Naive thymus-derived CD8-positive, alpha-beta T cell (primary cell): ENCODE measurements at places on chromosomes 3 and 15. TPM values are rescaled to one million over a fixed set of nuclear protein-coding genes. Genes with fewer than 3 reads are reported as not detected.

The IRAK2 gene
- total RNA-seq, result 4.3 TPM

- no peak for DNase-seq
These were observed 126.7 kb upstream of the GMNC start for GRCh38 chr3:190989218-190989617.

The FBN1 gene
- total RNA-seq, result 0.08 TPM

The GOLGA8R gene
- 6.9 TPM for total RNA-seq

DNA sequence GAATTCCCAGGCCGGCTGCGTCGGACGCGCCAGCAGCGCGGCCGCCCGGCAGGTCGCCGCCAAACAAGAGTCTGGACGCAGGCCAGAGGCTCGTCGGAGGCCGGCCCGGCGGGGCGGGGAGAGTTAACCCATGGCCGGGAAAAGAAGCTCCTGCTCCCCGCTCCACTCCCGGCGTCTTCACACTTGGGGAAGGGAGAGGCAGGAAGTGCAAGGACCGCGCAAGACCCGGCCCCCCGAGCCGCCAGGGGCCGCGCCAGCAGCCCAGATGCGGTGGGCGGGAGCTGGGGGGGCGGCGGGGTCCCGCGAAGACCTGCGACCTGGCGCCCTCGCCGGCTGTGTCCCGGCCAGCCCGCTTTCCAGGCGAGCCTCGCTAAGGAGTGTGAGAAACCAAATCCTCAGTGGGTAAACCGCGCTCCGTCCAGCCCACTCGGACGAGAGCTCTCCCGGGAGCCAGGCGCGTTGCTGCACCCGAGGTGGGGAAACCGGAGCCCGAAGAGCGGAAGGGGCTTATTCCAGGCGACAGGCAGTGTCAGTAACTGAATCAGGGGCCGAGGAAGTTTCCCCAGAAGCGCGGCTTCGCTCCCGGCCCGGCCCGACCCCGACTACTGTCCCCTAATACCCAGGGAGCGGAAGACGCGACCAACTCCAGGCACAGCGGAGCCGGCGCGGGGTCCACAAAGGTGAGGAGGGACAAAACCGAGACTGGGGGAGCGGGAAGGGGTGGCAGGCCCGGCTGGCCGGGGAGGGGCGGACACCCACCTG lies 721 bp downstream of the ADAMTS7 start:
- DNase-seq, result no peak

DNA sequence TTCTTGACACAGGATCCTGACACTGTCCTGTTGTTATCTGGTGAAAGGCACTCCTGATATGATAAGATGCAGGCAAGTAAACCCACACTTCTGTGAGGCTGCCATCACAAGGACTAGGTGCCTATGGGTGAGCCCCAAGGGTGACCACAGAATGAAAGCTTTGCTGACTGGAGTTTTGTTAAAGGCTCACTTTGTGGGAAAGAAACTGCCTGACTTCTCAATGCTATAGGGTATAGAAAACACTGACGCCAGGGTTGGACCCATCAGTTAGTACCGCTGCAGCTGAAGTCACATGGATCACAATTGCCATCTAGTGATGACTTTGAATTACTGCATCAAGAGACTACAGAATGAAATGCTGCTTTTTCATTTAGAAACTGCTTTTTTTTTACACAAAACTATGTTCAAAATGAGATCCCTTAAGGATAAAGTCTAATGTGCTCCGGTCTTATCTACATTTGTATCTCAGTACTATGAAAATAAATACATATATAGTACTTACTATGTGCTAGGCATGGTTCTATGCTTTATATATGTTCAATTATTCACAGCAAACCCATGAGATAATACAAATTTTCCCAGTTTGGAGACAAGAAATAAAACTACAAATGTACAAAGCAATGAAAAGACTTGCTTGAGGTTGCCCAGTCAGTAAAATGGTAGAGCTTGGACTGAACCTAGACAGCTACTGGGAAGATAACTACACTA lies 64.2 kb upstream of the CMSS1 start:
- no peak for DNase-seq

GRCh38 chr3:76063811-76064210 lies 278.5 kb upstream of the ZNF717 start:
- DNase-seq, result no peak

GRCh38 chr3:169662132-169662842 lies 1.2 kb downstream of the MECOM start:
- DNase-seq, result peak; percentile 19

- no peak for DNase-seq
These were observed 66.4 kb upstream of the CCNL1 start for GRCh38 chr3:157226173-157226847.

- no peak for DNase-seq
These were observed 47.5 kb downstream of the MINAR1 start for GRCh38 chr15:79479616-79480015.

DNA sequence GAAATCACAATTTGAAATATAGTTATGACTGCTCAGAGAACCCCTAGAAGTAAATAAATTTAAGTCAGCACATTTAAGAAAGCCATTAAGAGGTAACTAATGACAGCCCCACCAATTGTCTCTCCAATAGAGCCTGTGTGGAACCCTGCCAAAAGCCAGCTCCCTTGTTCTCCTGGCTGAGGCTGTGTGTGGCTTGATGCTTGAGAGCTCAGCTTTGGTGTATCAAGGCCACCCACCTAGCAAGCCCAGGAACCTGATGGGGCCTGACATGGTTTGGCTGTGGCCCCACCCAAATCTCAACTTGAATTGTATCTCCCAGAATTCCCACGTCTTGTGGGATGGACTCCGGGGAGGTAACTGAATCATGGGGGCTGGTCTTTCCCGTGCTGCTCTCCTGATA lies 106.9 kb downstream of the LRRN1 start:
- DNase-seq, result no peak

DNA sequence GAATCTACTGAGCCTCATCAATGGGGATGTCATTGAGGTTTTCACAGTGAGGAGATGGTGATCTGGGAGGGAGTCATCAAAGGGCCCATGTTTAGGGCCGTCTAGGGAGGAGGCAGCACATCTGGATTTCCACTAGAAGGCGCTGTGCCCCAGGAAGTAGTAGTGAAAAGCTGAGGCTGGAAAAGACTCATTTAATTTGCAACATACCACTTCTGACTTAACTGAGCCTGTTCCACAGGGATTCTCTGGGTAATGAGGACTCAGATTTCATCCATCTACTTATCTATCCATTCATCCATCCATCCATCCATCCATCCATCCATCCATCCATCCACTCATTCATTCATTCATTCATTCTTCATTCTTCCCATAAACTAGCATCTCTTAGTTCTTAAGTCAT lies 17.4 kb upstream of the SHF start:
- DNase-seq, result peak; percentile 47

The PTH1R gene
- total RNA-seq, result not detected

GRCh38 chr3:133208184-133208583 lies 170.0 kb downstream of the TMEM108 start:
- no peak for DNase-seq

The CLEC3B gene
- total RNA-seq, result 1.4 TPM

- no peak for DNase-seq
These were observed 8.0 kb downstream of the NISCH start for GRCh38 chr3:52463416-52463815.

- DNase-seq, result no peak
These were observed 1.9 kb downstream of the SETD5 start for GRCh38 chr3:9399337-9399703.

- DNase-seq, result no peak
These were observed 516.0 kb upstream of the IL12A start for GRCh38 chr3:159472611-159473010.

DNA sequence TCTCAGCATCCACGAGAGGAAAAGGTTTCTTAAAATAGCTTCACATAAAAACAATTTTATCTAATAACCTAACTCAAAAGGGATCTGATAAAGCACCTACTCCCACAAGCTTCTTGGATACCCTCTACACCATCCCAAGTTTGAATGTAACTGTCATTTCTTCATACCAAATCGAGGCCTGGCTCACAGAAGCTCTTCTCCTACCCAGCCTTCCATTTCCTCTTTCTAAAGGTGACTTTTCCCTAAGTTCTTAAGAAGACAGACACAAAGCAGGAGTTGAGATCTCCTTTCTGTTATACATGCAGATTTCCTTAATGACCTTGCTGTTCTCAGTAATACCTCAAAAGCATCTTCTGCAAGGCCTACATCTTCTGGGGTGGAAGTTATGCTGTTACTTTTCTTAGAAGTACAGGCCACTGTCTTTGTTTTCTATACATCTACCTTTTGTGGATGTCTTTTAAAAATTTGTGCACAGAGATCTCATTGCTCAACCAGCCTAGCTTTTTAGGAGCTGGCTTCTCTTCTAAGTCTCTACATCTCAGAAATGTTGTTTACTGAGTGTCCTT lies 3.4 kb upstream of the LRRIQ4 start:
- DNase-seq, result no peak

- no peak for DNase-seq
These were observed 48.3 kb downstream of the DHX36 start for GRCh38 chr3:154275965-154276364.

The ATP2B2 gene
- total RNA-seq, result not detected

- DNase-seq, result no peak
These were observed 132.9 kb upstream of the AADACL2 start for GRCh38 chr3:151600783-151601182.

- DNase-seq, result no peak
These were observed 126.6 kb upstream of the ST8SIA2 start for GRCh38 chr15:92266796-92267685.

The RASGRF1 gene
- total RNA-seq, result 0.14 TPM

GRCh38 chr3:37680401-37680800 lies 181.3 kb upstream of the CTDSPL start:
- no peak for DNase-seq

DNA sequence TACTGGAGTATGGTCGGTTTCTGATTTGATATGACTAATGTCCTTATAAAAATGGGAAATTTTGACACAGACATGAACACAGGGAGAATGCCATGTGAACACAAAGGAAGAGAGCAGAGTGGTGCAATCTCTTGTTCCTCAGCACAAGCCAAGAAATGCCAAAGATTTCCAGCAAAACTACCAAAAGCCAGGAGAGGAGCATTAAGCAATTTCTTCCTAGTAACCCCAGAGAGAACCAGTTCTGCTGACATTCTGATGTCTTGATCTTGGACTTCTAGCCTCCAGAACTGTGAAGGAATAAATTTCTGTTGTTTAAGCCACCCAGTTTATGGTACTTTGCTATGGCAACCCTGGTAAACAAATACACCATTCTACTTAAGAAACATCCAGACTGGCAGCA lies 227.8 kb upstream of the MRPL3 start:
- no peak for DNase-seq

- no peak for DNase-seq
These were observed 19.4 kb upstream of the PPP4R2 start for GRCh38 chr3:72977060-72977808.

DNA sequence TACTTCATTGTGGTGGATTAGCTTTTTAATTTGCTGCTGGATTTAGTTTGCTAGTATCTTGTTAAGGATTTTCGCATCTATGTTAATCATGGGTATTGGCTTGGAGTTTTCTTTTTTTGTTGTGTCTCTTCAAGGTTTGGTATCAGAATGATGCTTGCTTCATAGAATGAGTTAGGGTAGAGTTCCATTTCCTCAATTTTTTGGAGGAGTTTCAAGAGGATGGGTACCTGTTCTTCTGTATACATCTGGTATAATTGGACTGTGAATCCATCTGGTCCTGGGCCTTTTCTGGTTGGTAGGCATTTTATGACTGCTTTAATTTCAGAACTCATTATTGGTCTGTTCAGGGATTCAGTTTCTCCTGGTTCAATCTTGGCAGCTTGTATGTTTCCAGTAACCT lies 335.6 kb downstream of the EDEM1 start:
- no peak for DNase-seq

- DNase-seq, result no peak
These were observed 10.2 kb downstream of the ACKR2 start for GRCh38 chr3:42819351-42819965.

The SPTBN5 gene
- total RNA-seq, result 0.81 TPM

GRCh38 chr15:69573815-69574475 lies 121.3 kb downstream of the RPLP1 start:
- DNase-seq, result no peak

GRCh38 chr3:42387802-42388651 lies 22.4 kb downstream of the LYZL4 start:
- DNase-seq, result peak; percentile 78

GRCh38 chr3:64441861-64442260 lies 216.6 kb upstream of the PRICKLE2 start:
- DNase-seq, result no peak

DNA sequence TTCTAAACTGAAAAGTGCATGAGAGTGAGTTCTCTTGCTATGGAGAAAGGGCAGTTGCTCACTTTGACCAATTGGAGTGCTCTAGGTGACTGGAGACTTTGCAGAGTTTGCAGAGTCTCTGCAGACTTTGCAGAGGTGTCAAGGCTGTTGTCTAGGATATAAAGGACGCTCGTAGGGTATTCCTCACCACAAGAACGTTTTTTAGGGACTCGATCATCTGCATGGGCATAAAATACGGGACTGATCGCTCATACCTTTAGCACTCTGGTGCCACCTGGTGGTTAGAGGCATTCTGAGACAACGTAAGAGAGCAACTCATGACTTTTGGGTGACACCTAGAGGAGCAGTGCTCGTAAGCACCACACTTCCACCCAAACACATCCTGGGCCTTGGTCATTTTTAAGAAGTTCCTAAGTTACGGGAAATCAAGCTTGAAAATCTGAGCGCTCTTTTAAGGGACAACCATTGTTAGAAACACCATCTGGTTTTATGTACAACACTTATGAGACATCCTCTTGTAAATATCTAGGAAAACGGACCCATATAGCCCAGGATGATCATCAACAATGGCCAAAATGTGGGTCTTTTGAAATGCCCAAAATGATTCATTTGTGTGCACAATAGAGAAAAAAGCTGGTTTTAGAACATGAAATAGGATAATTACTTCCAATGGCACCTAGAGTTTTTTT lies 51.6 kb upstream of the XCR1 start:
- DNase-seq, result peak; percentile 85

- DNase-seq, result no peak
These were observed 30.6 kb upstream of the UBE3A start for GRCh38 chr15:25469377-25469776.

GRCh38 chr3:141083226-141083625 lies 32.1 kb downstream of the SPSB4 start:
- no peak for DNase-seq

GRCh38 chr3:188486126-188486525 lies 332.2 kb downstream of the LPP start:
- DNase-seq, result no peak

- no peak for DNase-seq
These were observed 95.6 kb downstream of the DNASE1L3 start for GRCh38 chr3:58115175-58115574.

The GOLGA8S gene
- total RNA-seq, result 0.44 TPM
